ENCODE measurements at places on chromosomes 2 and 18.

GRCh38 chr18:69399253-69399652 lies 1.4 kb upstream of the DOK6 start:
- DNase-seq = no peak

DNA sequence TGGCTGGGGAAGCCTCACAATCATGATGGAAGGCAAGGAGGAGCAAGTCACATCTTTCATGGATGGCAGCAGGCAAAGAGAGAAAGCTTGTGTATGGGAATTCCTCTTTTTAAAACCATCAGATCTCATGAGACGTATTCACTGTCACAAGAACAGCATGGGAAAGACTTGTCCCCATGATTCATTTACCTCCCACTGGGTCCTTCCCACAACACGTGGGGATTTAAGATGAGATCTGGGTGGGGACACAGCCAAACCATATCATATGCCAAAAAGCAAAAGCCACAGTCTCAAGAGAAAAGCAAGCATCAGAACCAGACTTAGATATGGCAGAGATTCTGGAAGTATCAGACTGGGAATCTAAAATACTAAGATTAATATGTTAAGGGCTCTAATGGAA lies 30.0 kb upstream of the SCRN3 start:
- no peak for DNase-seq

DNA sequence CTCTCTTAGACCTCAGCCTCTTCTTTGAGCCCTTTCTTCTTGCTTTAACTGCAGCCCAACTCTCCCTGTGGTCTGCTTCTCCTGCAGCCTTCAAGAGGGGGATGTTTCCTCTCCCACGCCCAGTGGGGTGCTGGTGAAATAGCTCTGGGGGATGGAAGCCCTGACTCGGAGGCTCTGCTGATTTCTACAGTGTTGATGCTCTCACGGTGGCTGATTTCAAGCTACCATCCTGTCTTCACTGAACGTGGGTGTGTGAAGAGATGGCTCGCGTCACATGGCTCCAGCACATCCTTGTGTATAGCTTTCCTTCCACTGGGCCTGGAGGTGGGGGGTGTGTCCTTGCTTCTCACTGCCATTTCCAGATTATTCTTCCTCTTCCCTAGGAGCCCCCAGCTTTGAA lies 20.0 kb downstream of the MPP4 start:
- no peak for DNase-seq

DNA sequence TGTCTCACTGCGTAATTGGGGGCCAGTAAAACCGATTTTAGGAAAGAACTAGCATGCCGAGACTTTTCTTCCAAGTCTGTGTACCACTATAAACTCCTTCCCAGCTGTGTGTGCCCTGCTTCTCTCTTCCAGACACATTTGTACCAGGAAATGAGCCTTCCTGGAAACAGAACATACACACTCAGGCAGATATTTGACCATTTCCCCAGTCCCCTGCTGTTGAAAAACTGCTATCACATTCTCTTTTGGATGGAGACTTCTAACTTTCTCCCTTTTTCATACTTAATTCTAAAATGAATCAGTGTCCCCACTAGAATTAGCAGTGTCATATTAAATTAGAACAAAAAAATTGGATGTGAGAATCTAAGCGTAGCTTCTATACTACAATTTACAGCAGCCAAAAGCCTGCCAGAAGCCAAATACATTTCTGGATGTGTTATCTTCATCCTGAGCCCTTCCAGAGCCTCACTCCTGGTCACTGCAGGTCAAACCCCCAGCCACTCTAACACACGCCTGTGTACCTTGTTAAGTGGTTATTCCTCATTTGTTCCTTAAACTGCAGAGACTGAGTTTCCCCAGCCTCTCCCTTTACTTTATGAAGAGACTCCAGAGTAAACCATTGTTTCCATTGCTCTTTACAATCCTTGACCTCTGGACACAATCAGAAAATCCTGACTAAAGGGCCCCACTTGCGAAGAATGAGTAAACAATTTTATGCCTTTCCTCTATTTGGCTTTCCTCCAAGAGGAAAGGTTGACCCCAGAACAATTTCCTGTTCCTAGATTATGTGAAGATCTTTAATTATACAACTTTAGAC lies 20.4 kb downstream of the DSG4 start:
- no peak for DNase-seq

DNA sequence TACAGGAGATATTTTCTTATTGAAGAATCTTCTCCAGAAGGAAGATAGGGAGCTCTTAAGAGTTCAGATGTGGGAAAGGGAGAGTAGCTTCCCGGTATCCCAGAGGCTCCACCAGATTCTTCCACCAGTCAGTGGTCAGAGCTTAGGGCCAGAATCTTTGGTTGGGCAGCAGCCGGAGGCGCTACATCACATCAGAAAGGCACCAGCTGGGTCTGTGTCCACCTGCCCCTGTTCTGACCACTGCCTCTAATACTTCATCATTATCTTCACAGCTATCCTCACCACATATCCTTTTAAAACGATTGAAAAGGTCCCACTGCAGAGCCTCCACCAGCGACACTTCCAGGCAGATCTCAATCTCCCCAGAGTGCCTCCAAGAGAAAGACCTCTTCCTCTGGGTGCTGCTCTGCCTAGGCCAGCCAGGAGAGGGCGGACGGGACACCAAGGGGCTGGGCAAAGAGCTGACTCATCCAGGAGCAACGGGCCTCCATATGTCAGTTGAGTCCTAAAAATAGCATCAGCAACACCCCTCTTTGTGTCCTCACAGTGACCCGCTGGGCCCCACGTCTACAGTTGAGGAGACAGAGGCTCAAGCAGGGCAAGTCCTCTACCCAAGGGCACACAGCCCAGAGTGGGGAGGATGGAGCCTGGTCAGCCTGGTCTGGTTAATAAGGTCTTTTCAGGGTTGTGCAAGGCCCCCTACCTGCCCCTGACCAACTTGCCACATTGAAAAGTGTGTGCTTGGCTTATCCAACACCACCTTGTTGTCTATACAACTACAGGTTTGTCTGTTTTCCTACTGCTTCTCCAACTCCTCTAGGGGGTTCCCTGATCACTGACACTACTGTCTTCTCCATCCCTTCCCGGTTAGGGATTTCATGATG lies 81.2 kb downstream of the ADD2 start:
- peak; percentile 67 for DNase-seq

All from posterior vena cava (tissue), 2 donors.